ENCODE measurements at places on chromosomes 6 and 20.

- no peak for DNase-seq
These were observed 25.0 kb upstream of the MRPS18A start for GRCh38 chr6:43712579-43712978.

GRCh38 chr6:53593001-53593488 is 48.1 kb upstream of the GCLC start:
- DNase-seq, result no peak

- peak; percentile 44 for DNase-seq
These were observed 13.8 kb downstream of the BRD2 start for GRCh38 chr6:32982084-32982701.

DNA sequence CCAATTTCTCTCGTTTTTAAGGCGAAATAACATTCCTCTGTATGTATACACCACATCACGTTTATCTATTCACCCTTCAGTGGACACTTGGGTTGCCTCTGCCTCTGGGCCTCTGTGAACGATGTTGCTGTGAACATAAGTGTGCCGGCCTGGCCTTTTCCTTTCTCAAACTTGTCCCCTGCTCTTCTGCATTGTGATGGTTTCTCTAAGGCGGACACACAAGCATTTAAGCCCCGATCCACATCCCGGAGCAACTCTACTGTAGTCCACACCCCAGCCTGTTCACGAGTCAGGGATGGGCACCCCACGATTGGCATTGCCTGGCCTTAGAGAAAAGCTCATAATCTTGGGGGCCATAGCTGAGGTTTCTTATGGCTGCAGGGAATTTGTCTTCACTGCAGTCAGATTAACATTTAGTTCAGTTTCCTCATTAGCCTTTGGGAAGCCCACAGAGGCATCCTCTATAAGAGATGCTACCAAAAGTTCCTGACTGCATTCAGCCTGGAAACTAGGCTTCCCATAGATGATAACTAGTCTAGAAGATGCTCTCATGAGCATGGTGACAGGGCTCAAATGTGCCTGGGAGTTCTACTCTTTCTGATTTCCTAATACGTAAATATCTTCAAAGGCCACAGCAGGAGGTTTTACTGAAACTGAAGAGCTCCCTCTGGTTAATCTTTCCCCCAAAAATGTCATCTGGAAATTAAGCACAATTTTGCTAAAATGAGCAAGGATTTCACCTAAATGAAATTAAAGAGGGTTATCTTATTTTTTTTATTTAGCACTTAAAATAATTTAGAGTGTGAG is 762 bp downstream of the ZC3H12D start:
- DNase-seq, result no peak

- no peak for DNase-seq
These were observed 90.5 kb downstream of the GPX5 start for GRCh38 chr6:28615955-28616747.

DNA sequence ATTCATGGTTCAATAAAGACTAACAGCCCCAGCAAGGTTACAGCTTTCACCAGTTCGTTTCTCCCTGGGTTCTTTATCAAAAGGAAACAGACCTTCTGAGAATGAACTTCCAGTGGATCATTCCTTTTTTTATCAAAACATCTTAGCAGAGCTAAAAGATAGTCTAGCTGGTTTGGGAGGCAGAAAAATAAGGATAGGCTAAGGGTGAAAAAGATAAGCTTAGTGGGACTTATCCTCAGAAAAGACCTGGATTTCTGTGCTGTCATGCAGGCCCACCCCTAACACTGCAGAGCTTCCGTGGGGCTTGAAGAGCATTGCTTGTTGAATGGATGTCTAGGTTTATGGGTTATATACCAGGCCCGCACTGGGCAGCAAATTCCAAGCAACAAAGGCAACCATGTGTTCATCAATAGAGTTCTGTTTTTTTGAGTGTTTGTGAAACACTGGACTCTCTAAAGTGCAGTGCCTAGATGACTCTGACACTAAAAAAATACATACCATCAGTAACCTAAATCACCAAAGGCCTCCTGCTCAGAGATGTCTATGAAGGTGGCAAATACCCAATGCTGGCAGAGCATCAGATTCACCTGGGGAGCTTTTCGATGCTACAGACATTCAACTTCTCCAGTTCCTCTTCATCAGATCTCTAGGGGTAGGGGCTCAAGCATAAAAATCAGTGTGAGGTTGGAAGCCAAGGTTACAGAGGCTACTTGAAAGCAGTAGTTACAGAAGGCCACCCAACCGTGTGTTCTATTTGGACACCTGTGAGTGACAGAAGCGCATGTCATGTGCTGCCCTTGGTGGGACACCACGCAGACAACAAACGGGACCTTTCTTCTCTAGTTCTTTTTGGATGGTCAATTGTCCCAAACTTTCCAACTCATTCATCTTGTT is 53.0 kb downstream of the TNFAIP3 start:
- DNase-seq, result no peak

- DNase-seq, result no peak
These were observed 86.7 kb upstream of the EMILIN3 start for GRCh38 chr20:41453010-41453950.

- no peak for DNase-seq
These were observed 21.5 kb downstream of the ASIP start for GRCh38 chr20:34262488-34263288.

DNA sequence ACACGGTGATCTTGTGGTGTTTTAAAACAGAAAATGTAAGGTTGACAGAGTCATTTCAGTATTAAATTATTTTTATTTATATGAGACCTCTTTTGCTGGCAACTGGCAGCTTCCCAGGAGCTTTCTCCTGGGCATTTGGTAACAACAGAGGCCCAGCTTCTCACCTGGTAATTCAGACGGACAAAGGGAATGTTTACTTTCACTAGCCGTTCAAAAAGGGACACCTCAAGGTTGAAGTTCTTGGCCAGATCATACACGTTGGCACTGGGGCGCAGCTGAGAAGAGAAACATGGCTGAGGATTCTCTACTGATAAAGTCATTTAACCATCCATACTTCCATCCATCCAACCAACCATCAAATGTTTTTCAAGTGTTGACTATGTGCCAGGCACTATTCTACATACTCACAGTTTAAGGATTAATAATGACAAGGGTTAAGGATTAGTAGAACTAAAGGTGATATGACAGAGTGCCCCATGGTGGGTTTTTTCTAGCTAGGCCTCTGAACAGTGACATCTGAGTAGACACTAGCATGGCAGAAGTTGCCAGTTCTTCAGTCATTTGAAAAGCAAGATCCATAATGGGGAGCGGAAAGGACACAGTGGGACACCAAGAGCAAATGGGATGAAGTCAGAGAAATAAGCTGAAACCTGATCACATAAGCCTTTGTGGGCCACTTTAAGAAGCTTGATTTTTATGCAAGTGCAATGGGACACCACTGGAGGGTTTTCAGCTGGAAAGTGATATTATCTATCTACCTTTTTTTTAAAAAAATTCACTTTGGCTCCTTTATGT is 25.1 kb downstream of the ZNFX1 start:
- no peak for DNase-seq

GRCh38 chr20:16459019-16459700 is 114.1 kb downstream of the KIF16B start:
- no peak for DNase-seq

GRCh38 chr6:47116086-47116485 is 74.0 kb upstream of the ADGRF1 start:
- no peak for DNase-seq

GRCh38 chr6:129863664-129864063 is 2.5 kb upstream of the TMEM244 start:
- no peak for DNase-seq

- peak; percentile 82 for DNase-seq
These were observed at the start of gene PPDPF for GRCh38 chr20:63520504-63520933. PPDPF (plus strand) TSS chr20:63520765; CDS start chr20:63521309, 544 bp downstream.

DNA sequence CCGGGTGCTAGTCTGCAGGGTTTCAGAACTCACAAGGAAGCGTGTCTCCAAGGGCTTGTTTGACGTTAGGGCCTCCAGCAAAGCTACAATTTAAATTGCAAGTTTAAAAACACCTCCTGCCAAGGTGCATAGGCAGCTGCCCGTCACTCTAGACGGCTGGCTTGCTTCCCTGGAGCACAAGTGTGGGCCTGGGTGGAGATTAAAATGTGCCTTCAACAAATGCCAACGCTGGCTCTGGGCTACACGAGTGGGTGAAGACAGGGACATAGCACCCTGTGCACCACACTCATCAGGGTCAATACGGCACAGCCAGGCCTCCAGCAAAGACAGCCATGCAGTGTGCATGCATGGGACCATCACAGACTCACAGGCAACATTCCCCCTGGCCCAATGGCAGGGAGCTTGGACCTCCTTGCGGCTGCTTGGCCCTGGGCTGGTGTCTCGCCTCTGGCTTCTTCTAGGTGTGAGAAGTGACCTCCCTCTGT is 48.4 kb upstream of the FRMD1 start:
- DNase-seq, result no peak

DNA sequence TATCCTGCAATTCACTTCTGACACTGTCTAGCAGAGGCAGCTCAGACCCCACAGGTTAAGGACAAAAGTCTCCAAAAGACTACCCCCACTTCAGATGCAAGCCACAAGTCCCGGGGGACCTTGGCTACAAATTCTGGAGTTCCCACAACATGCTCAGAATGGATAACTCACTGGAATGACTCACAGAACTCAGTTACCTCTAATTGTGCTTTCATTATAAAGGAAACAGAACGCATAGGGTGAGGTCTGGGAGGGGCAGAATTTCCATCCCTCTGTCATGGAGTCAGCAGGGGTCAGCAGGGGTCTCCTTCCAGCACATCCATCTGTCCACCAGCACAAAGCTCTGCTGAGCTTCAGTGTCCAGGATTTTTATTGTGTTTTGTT is 184.2 kb downstream of the CDH4 start:
- DNase-seq, result no peak

GRCh38 chr6:38644951-38645350 is 5.2 kb upstream of the BTBD9 start:
- DNase-seq, result no peak

GRCh38 chr6:157194643-157195042 is 128.7 kb downstream of the TMEM242 start:
- no peak for DNase-seq

- no peak for DNase-seq
These were observed 30.0 kb downstream of the SLX4IP start for GRCh38 chr20:10465135-10465534.

DNA sequence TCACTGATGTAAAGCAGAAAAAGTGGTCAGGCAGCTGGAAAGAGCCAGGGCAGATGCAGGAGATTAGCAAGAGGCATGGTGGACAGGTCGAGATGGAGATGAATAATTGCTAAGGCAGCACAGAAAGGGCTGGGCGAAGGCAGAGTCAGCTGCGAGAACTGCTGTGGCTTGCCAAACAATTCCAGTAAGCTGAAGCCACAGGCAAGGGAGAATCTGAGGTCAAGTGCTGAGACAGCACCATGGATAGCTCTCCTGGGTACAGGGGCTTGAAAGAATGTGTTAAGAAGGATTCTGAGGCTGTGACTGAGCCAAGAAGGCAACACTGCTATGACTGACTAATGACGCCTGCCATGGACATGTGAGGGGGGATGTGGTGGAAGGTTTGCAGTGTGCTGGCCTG is 220.8 kb upstream of the FOXA2 start:
- no peak for DNase-seq

DNA sequence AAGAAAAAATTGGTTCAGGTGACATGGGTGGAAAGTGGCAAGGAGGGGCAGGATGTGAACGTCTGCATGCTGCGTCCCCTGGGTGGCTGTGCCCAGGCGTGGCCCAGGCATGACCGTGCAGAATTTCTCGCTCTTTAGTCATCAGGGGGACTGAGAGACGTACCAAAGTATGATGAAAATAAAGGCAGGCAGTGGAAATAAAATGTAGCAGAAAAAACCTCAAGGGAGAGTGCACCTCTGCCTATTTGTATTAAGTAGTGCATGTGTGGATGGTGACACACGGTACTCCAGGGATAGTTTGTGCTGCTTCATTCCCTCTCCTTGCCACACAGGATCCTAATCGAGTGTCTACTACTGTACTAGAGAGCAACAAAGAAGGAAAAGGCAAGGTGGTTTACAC is 81.1 kb downstream of the ATP9A start:
- no peak for DNase-seq

DNA sequence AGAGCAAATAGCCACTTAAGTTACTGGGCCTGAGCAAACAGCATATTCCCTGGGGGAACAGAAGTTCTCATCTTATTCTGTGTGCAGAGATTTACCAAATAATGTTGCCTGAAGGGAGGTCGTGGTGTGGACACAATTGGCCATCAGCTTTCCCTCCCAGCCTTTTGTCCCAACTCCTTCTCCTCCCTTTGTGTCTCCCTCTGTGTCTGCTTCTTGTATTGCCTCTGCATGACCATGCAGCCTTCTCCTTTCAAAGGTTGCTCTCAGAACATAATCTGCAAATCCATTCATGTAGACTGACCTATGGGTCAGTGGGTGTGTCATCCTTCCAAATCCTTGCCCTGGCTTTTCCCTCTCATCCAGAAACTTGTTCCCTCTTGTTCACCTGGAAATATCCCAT is 150.3 kb upstream of the INSM1 start:
- DNase-seq, result peak; percentile 28

GRCh38 chr6:53573299-53573698 is 28.4 kb upstream of the GCLC start:
- no peak for DNase-seq

DNA sequence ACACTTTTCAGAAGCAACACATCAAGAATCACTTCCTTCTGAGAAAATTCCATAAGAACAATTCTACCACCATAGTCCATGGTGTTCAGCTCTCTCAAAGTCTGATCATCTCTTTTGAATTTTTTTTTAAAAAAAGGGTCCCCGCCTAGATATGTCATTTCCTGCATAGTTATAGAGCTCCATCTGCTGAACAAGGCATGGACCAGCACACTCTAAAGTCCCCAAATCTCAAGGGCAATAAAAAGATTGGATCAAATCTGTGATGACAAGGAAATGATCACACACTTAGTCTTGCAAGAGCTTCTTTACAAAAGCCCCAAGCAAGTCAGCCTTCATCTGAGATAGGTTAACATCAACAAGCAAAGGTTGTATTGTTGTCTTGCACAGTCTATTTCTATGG is 100.7 kb upstream of the STMND1 start:
- no peak for DNase-seq

DNA sequence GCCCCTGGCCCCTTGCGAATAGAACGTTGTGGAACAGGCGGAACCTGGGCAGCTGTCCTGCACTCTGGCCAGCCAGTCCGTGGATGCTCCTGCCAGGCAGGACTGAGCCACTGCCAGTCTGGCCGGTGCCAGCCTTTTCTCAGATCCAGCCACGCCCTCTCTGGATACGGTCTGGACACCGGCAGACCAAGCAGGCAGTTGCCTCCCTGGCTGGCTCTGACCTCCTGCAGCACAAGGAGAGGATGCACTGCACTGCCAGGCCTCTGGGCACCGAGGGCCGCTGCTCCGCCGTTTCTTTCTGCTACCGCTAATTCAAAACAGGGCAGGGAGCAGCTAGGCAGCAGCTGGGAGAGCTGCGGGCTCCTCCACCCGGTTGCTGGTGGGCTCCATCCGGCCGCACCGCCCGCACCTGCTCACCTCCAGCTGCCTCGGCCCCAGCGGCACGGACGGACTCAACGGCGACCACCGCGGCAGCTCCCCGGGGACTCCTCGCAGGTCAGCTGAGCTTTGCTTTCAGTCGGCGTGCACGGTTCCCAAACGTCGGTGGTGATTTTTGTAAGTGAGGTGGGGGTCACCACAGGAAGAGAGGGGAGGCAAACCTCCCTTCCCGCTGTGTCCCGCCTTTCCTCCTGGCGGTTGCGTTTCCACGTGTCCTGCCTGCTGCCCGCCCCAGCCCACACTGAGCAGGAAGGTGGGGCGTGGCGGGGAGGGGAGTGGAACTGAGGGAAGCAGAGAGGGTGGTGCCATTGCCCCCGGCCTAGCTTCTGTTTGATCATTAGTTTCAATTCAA is 30.3 kb upstream of the AFDN start:
- DNase-seq, result no peak

All from NCI-H2081 (cell line).